Right cardiac atrium (tissue), 5 donors: ENCODE measurements at places on chromosomes 2 and 18. TPM values are rescaled to one million over a fixed set of nuclear protein-coding genes. Genes with fewer than 3 reads are reported as not detected.

- DNase-seq, result no peak
Observed at GRCh38 chr18:59460072-59460420, 101.0 kb upstream of the LMAN1 start.

DNA sequence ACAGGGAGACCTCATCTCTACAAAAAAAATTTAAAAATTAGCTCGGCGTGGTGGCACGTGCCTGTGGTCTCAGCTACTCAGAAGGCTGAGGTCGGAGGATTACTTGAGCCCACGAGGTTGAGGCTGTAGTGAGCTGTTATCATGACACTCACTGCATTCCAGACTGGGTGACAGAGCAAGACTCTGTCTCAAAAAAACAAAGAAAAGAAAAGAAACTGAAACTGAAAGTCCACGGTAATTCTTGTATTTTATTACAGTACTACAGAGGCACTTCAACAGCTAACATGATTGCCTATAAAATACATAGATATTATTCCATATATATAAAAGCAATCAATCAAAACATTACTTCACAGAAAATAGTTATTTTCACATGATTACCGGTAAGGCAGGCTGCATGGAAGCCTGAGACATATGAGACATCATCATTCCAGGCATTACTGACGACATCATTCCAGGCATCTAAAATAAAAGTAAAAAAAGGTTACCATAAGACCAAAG is 23.1 kb downstream of the PRPF40A start:
- no peak for DNase-seq

DNA sequence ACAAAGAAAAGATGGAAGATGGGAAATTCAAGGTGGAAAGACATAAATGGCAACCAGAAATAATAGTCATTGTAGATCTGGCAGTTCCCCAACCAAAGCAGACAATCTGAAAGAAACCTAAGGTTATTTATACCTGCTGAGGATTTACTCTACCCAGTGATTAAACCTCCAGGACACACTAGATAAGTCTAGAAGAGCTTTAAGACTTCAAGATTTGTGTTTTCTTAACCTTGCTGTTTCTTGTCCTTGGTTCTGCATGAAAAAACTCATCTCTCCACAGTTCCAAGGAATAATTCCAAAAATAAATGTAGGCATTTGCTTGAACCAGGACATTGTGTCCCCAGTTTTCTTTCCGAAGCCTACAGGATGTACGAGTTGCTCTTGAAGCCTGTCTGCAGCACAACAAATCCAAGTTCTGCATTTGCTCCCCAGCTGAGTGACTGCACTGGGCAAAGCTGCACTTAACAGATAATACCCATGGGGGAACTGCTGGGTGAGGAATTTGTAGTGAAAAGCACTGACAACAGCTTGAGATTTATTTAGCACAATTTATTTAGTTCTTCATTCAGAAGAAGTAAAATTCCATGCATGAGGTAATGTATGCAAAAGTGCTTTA is 19.8 kb downstream of the DTNA start:
- no peak for DNase-seq

The STAT4 gene
- 18.2 TPM for total RNA-seq

The RAB27B gene
- 0.29 TPM for total RNA-seq

The MRPL53 gene
- total RNA-seq, result 157 TPM
